ENCODE measurements at places on chromosomes 16 and 17. TPM values are rescaled to one million over a fixed set of nuclear protein-coding genes. Genes with fewer than 3 reads are reported as not detected.

DNA sequence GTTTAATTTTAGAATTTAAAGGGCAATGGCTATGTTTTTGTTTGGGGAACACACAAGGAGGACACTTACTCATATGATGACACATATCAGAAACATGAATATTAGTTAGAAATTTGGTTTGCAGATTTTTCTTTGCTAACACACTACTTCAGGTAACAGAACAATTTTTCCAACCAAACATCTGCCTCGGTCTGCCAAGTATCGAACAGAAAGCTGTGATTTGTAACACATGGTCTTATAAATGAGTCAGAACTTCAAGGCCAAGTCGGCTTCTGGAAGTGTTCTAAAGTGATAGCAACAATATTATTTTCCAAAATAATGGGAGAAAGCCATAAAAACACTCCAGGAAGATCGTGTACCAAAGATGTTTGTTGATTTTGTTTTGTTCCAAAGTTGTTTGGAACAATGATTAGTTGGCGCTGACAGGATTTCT, 75.9 kb upstream of the PMFBP1 start:
- no peak for DNase-seq

DNA sequence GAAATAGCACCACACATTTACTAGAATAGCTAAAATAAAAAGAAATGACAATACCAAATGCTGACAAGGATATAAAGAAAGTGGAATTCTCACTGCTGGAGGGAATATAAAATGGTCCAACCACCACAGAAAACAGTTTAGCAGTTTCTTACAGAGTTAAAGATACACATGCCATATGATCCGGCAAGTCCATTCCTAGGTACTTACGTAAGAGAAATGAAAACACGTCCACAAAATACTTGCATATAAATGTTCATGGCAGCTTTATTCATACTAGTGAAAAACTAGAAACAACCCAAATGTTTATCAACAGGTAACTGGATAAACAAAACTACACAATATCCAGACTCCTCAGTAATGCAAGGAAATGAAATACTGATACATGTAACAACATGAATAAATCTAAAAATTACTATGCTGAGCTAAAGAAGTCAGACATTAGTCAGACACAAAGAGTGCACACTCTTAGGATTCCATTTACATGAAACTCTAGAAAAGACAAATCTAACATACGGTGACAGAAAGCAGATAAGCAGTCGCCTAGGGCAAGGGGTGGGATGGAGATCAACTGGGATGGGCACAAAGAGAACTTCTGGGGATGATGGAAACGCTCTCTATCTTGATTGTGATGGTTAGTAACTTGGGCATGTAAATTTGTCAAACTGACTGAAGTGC, 76.4 kb downstream of the SMG6 start:
- no peak for DNase-seq

PIGW gene
- total RNA-seq: 11.7 TPM

FBXW10 gene
- not detected for total RNA-seq

SOX9 gene
- total RNA-seq: not detected

PHOSPHO1 gene
- total RNA-seq: not detected

GRCh38 chr17:17951524-17951923, 20.7 kb downstream of the TOM1L2 start:
- no peak for DNase-seq

GRCh38 chr16:84246679-84247077, 6.9 kb upstream of the KCNG4 start:
- no peak for DNase-seq

GRCh38 chr16:87762071-87762571, 3.7 kb downstream of the KLHDC4 start:
- peak; percentile 53 for DNase-seq

- peak; percentile 82 for DNase-seq
Observed at GRCh38 chr17:3892095-3892998, 506 bp downstream of the CAMKK1 start.

- no peak for DNase-seq
Observed at GRCh38 chr17:57679356-57679755, 65.7 kb downstream of the CCDC182 start.

FBF1 gene
- total RNA-seq: 24.5 TPM

Measured in activated CD8-positive, alpha-beta T cell treated with anti-CD3 and anti-CD28 coated beads, Interleukin-2, amount 10 ng/mL, durations not matched to agents 7 days and 5 days (primary cell).